ENCODE measurements at places on chromosomes 12 and 14. TPM values are rescaled to one million over a fixed set of nuclear protein-coding genes. Genes with fewer than 3 reads are reported as not detected.

Gene IRAK3
- 0.40 TPM for total RNA-seq

Gene SLC6A15
- not detected for total RNA-seq

Gene KCNMB4
- total RNA-seq = 0.34 TPM

Gene TMEM253
- not detected for total RNA-seq

Gene TBC1D30
- total RNA-seq = 0.11 TPM

Gene APOF
- not detected for total RNA-seq

Gene BATF
- 41.3 TPM for total RNA-seq

Gene VCPKMT
- total RNA-seq = 13.0 TPM

Gene RERGL
- not detected for total RNA-seq

Gene SMIM41
- total RNA-seq = not detected

Gene SERPINA12
- not detected for total RNA-seq

Gene AMHR2
- total RNA-seq = not detected

Gene RNASE3
- total RNA-seq = not detected

Gene GLS2
- total RNA-seq = 0.70 TPM

Gene HAL
- 0.74 TPM for total RNA-seq

Gene ANAPC7
- total RNA-seq = 64.3 TPM

Gene PMCH
- not detected for total RNA-seq

Gene RAPGEF3
- 0.24 TPM for total RNA-seq

Gene GPR135
- total RNA-seq = 1.5 TPM

Gene ACSM4
- total RNA-seq = not detected

Gene EXOC5
- 69.2 TPM for total RNA-seq

Gene NPAS3
- not detected for total RNA-seq

Gene SEL1L
- total RNA-seq = 51.3 TPM

Gene CCDC197
- not detected for total RNA-seq

Gene PRR13
- 220 TPM for total RNA-seq

Gene PLEKHD1
- 0.13 TPM for total RNA-seq

Gene OR6C4
- not detected for total RNA-seq

Gene RAD51AP1
- total RNA-seq = 44.6 TPM

Gene FAM186B
- total RNA-seq = 0.21 TPM

Gene GPRC5D
- total RNA-seq = not detected

Gene ANKRD33
- not detected for total RNA-seq

Gene TRPV4
- total RNA-seq = not detected

Gene ART4
- not detected for total RNA-seq

Gene MORN3
- 0.26 TPM for total RNA-seq

Gene KIF21A
- total RNA-seq = 19.5 TPM

Gene RASSF9
- not detected for total RNA-seq

Gene SYNE3
- total RNA-seq = 91.5 TPM

Gene CEBPE
- total RNA-seq = 0.92 TPM

Gene AQP6
- not detected for total RNA-seq

Gene CLEC12A
- total RNA-seq = 6.3 TPM

Gene CDKN3
- total RNA-seq = 116 TPM

Gene POTEM
- total RNA-seq = not detected

Gene OTUB2
- 1.4 TPM for total RNA-seq

Gene NFE2
- not detected for total RNA-seq

Gene SLC25A47
- total RNA-seq = not detected

Gene NEDD8
- 222 TPM for total RNA-seq

Gene RFX4
- not detected for total RNA-seq

Gene CCDC196
- not detected for total RNA-seq

Data from activated CD8-positive, alpha-beta T cell treated with anti-CD3 and anti-CD28 coated beads, Interleukin-2, amount 10 ng/mL, durations not matched to agents 7 days and 5 days (primary cell).